Activated CD4-positive, alpha-beta T cell treated with anti-CD3 and anti-CD28 coated beads for 24 hours (primary cell): ENCODE measurements at places on chromosomes 7 and 10.

GRCh38 chr7:36606976-36607720 lies 117.1 kb downstream of the AOAH start:
- DNase-seq: no peak

- no peak for DNase-seq
Observed at GRCh38 chr7:22587322-22587721, 87.3 kb upstream of the STEAP1B start.

GRCh38 chr7:29937132-29937531 lies 52.5 kb downstream of the SCRN1 start:
- DNase-seq: no peak

DNA sequence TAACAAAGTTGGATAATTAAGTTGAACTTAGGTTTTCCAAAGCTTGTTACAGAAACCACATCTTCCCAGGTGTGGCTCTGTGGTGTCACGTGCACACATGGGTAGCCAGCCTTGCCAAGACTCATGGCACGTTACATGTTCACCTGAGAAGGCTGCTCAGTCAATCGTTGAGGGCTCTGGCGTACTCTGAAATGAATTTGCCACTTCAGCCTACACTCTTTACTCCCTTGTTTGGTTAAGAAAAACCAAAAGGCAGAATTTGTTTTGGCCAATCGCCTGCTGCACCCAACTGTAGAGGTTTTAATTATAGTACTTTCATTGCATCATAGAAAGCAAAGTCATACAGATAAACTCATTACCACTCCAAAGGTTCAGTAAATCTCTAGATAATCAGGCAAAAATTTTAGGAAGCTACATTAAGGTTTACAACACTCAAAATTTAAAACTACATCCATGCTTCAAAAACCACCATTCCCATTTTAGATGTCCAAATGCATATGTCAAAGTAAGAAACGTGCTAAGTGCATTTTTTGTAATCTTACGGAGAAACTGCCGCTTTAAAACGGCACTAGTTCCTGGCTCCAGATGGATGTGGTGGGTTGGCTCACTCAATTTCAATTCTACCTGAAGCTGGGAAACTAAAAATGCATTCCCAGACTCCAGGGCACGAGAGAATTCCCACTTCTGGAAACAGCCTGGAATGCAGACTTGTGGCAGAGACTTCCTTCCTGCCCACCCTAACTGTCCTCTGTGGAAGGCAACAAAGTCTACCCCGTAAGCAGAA lies 88.4 kb downstream of the DIP2C start:
- DNase-seq: no peak

GRCh38 chr10:34154383-34154900 lies 660.7 kb downstream of the PARD3 start:
- no peak for DNase-seq

DNA sequence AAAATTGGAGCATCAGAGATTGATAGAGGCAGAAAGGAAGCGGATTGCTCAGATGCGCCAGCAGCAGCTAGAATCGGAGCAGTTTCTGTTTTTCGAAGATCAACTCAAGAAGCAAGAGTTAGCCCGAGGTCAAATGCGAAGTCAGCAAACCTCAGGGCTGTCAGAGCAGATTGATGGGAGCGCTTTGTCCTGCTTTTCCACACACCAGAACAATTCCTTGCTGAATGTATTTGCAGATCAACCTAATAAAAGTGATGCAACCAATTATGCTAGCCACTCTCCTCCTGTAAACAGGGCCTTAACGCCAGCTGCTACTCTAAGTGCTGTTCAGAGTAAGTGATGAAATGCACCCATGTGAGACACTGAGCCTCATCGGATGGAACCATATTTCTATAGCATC lies 33.1 kb downstream of the STAMBPL1 start:
- DNase-seq: no peak

DNA sequence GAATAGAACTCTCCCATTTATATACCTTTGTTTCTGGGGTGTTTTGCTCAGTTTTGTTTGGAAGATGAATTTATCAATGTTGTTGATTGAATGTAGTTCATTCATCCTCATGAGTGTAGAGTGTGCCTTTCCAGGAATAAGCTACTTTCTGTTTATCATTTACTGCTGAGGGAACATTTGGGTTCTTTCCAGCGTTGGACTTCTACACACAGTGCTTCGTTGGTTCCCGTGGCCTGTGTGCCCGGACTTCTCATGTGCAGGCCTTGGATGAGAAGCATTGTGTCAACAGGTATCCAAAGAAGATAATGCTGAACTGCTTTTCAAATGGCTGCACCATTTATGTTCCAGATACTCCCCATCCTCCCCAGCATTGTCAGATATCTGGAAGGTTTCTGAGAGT lies 107.6 kb upstream of the TNS3 start:
- DNase-seq: no peak

DNA sequence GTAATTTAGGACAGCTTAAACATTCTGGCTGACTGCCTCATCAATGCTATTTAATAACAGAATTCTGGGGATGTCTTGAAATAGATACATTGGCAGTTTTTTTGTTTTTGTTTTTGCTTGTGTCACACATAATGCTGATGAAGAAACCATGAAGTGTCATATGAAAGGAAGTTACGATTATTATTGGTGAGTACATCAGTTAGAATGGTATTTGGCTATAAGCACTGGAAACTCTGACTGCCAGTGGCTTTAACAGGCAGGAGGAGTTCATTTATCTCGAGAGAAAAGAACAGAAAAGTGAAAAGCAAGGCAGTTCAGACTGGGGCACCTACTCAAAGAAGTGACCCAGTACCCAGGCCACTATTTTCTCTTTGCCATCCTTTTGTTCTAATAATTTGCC lies 18.1 kb downstream of the LSM8 start:
- no peak for DNase-seq

- no peak for DNase-seq
Observed at GRCh38 chr7:155191137-155191536, 106.5 kb upstream of the INSIG1 start.

DNA sequence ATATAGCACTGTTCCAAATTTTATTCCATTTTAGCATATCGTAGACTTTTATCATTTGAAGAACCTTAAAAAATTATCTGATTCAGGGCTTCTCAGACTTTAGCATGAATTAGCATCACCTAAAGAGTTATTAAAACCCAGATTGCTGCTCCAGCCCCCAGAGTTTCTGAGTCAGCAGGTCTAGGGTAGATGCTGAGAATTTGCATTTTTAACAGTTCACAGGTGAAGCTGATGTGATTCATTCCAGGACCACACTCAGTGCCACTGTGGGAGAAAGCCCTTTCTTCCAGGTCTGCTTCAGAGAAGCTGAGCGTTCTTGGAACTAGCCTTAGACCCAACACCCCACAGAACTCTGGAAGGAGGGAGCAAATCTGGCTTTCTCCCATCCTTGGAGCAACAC lies 174.1 kb upstream of the YAE1 start:
- no peak for DNase-seq

- DNase-seq: peak; percentile 2
Observed at GRCh38 chr10:95384011-95384704, 93.4 kb upstream of the PDLIM1 start.

DNA sequence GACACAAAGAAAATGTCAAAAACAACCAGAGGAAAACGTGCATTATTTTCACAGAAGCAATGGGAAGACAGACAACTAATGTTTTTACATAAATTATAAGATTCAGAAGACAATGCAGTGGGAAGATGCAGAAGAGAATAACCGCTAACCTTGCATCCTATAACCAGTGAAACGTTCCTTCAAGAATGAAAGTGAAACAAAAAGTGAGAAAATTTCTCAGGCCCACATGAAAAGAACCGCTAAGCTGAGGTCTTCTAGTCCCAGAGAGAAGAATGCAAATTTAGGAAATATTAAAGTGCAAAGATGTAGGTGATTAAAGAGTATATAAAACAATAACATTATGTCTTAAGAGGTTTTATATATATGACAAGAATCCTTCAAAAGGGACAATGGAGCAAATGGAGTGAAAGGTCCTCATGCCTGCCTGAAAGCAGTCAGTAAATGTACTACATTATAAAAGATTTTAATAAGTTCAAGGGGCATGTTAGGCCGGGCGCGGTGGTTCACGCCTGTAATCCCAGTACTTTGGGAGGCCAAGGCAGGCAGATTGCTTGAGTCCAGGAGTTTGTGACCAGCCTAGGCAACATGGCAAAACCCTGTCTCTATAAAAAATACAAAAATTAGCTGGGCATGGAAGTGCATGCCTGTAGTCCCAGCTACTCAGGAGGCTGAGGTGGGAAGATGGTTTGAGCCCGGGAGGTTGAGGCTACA lies 43.1 kb upstream of the DDC start:
- DNase-seq: no peak

GRCh38 chr7:3897430-3898372 lies 596.6 kb downstream of the SDK1 start:
- peak; percentile 7 for DNase-seq

GRCh38 chr10:90983914-90984549 lies 63.1 kb upstream of the ANKRD1 start:
- no peak for DNase-seq

GRCh38 chr10:64732372-64732957 lies 1211.3 kb downstream of the REEP3 start:
- no peak for DNase-seq

DNA sequence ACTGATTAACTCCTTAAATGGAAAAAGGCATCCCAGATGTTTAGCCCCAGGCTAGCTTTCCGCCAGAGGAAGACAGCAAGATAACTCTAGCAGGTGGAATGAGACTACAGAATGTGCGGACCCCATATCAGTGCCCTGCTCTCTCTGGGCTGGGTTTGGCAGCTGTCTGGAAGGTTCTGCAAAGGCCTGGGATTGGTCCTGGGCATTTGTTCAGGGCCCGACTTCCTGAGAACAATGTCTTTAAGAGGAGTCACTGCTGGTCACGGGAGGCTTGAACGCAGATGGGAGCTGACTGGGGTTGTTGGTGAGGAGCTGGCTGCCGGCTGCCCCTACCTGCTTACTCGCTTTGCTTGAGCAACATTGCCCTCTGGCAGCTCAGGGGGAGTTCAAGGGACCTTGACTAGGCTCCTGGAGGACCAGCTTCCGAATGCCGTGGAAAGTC lies 130.6 kb upstream of the BTBD16 start:
- DNase-seq: no peak

DNA sequence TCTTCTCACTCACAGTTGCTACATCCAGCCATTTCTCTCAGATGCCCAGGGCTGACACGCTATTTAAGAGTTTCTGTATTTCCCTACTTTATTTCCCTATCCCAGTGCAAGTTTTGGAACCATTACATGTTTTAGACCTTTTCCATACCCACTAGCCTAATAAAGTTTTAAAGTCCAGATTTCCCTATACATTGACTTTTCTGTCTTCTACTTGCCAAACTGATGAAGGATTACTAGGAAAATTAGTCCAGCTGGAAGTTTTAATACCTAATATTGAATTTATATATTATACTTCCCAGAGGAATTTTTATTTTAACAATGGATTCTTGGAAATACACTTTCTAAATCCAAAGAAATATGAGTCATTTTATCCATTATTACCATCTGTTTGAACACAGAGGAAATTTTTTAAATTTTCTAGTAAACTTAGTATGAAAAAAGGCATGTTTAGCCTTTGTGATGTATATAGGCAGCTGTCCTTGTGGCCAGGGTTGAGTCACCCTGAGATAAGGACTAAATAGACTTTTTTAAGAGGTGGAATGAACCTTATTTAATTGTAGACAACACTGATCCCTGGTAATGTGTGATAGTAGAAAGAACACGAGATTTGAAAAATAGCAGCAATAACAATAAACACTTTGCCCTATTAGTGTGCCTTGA lies 205.0 kb downstream of the TFEC start:
- DNase-seq: no peak

DNA sequence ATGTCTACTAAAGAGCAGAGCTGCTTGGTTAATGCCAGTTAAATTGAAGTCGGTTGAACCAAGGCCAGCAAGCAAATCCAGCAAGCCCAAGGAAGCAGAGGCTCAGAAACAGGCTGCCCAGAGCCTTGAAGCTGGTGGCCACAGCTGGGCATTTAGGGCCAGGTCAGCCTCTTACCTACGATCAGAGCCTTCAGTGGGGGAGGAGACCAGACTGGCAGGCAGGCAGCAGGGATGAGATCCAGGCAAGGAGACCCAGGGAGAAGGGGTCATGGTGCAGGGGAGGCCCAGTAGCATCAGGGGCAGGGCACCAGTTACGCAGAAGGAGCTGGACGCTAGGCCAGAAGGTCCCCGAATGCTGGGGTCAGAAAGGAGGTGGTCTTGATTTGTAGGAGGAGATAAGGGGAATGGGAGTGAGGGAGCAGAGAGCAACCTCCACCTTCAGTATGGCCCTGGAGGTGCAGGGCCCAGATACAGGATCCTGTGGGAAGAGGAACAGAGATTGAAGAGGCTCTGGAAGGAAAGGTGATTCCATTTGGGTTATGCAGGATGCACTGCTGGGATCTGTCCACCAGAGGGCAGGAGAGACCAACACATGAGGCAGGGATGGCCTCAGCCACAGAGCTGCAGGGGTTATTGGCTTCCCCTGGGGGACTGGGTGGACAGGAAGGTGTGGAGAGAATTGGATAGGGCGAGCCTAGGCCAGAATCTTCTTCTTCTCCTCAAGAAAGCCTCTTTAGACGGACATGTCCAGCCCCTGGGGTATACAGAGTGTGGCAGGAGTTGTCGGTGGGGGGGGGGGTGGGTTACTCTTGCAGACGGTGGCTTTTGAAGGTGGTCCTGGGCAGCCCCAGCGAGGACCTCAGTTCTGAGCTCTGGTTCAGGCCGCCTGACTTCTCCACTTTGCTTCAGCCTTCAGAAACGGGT lies 132.6 kb upstream of the PODXL start:
- peak; percentile 56 for DNase-seq

GRCh38 chr7:1716263-1717094 lies 46.4 kb downstream of the ELFN1 start:
- DNase-seq: no peak

- peak; percentile 15 for DNase-seq
Observed at GRCh38 chr7:37284805-37285231, 163.8 kb downstream of the ELMO1 start.

GRCh38 chr7:1569833-1570632 lies at the start of gene PSMG3:
PSMG3 (minus strand) TSS chr7:1570032; CDS start chr7:1569339, 693 bp downstream.
- peak; percentile 86 for DNase-seq

- no peak for DNase-seq
Observed at GRCh38 chr7:148144827-148145226, 445.7 kb upstream of the C7orf33 start.

- DNase-seq: no peak
Observed at GRCh38 chr10:23172429-23173213, 19.5 kb upstream of the PTF1A start.

GRCh38 chr10:106338486-106338885 lies 826.0 kb downstream of the SORCS1 start:
- no peak for DNase-seq

DNA sequence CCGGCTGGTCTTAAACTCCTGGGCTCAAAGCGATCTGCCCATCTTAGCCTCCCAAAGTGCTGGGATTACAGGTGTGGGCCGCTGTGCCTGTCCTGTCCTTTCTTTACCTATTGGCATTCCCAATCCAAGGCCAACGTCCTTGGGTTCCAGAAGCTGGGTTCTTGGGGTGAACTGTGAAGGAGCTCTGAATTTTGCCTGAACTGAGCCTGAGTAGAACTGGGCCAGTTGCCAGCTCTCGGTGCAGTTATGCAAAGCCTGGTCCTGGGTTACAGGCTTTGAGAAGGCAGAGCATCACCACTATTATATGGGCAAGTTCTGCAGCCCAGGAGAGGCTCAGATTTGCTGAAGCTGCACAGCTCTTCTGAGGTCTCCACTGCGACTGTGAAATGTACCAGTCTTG lies 24.6 kb upstream of the SH2D4B start:
- no peak for DNase-seq
